ENCODE measurements at places on chromosomes 4 and X. TPM values are rescaled to one million over a fixed set of nuclear protein-coding genes. Genes with fewer than 3 reads are reported as not detected.

The SMPX gene
- 0.72 TPM for total RNA-seq

GRCh38 chr4:161002386-161002785 is 1161.4 kb downstream of the FSTL5 start:
- DNase-seq = no peak

- no peak for DNase-seq
These were observed 45.1 kb downstream of the STX18 start for GRCh38 chr4:4496592-4497372.

DNA sequence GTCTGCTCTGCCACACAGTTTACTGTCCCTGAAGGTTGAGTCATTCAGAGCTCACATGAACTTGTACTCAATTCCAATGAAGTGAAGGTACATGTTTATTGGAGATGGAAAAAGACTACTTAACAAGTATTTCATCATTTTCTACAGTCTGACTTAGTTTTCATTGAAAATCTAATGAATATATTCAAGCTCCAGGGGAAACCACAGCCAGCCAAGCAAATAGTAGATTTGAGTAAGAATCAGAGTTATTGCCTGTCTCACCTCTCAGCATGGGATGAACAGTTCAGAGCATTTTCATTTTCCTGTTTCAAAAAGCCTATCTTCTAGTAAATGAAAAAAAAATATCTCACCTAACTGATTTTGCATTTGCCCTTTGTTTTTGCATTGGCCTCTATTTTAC is 1249.4 kb upstream of the DIAPH2 start:
- DNase-seq = no peak

- no peak for DNase-seq
These were observed at the start of gene YIPF7 for GRCh38 chr4:44651425-44651824. YIPF7 (minus strand) TSS chr4:44651625; CDS start chr4:44650100, 1,525 bp downstream.

- no peak for DNase-seq
These were observed 5.2 kb upstream of the SCFD2 start for GRCh38 chr4:53371049-53371448.

GRCh38 chr4:156201050-156201449 is 247.4 kb upstream of the CTSO start:
- DNase-seq = no peak

DNA sequence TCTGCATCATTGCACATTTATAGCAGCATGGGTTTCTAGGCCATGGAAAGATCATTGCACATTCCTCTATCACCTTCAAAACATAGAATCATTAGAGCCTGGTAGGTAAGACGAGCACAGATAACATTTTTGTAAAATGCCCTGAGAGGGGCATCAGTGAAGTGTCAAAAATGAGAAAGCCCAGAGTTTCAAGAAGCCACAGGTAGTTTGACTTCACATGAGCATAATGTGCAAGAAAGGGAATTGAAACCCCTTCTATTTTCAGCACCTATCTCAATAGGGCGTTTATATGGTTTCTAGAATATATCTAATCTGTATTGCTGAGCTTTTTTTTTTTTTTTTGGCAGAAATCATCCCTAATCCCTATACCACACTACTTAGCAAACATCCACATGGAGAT is 2441.7 kb downstream of the ARAP2 start:
- no peak for DNase-seq

DNA sequence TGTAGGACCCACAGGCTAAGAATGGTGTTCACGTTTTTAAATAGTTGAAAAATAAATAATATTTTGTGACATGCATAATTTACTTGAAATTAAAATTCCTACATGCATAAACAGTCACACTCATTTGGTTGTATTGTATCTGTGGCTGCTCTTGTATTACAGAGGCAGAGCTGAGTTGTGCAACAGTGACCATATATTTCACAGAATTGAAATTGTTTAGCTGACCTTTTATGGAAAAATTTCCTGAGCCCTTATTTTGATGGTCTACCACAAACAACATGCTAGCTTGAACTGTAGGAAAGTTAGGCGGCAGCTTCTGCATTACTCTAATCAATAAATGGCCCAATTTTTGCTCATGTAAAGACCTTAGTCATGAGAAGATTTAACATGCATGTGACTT is 633.4 kb upstream of the AADAT start:
- no peak for DNase-seq

GRCh38 chr4:134798573-134798972 is 597.0 kb upstream of the PABPC4L start:
- no peak for DNase-seq

- DNase-seq = no peak
These were observed 138.0 kb upstream of the USP9X start for GRCh38 chrX:40947276-40947675.

The CORIN gene
- 5.5 TPM for total RNA-seq

DNA sequence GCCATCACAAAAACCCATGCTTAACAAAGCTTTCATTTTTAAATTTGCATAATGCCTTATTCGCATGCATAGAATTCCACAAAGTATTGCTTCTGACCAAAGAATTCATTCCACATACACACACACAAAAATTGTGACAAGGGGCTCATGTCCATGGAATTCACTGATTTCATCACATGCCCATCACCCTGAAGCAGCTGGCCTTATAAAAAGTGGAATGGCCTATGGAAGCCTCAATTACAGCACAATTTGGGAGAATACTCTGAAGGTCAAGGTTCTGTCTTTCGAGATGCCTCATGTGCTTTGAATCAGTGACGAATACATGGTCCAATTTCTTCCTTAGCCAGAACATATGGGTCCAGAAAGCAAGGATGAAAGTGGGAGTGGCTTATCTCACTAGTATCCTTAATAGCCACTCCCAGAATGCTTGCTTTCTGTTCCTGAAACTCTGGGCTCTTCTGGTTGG is 165.7 kb downstream of the KDR start:
- DNase-seq = no peak

DNA sequence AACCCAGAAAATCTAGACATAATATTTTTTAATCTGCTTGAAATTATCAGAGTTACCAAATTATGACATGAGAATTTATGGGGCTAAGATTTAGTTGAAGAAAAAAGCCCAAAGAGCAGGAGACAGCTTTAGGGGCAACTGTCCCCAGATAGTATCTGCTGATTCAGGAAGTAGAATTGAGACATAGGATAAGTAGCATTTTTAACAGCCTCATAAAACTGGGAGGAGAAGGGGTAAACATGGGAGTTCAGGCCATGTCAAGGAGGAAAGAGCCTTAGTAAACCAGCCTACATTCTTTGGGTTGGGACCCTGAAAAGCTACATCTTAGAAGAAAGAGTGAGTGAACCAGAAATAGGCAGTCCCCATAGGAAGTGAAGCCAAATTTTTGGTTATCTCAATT is 9.7 kb upstream of the RAB28 start:
- no peak for DNase-seq

- DNase-seq = no peak
These were observed 7.2 kb downstream of the TBC1D14 start for GRCh38 chr4:6916587-6917460.

DNA sequence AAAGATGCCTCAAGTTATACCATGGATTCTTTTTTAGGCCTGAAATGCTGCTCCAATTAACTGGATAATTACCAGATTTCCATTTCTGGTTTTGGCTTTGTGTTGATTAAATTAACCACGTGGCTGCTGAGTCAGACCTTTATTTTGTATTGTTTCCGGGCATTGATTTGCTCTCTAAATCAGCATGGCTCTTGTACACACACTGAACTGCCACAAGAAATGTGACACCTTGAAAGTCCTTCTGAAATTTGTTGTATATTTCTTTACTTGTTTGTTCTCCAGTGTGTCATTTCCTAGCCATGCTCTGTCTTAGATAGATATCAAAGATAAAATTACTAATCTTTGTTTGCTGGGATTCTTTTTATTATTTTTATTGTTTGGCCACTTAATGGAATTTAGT is 11.7 kb downstream of the MTTP start:
- no peak for DNase-seq

GRCh38 chr4:94571715-94572114 is 120.0 kb downstream of the PDLIM5 start:
- DNase-seq = no peak

Measured in umbilical cord (tissue), 2 donors.